HT-29 (cell line): ENCODE measurements at places on chromosomes 5 and 9. TPM values are rescaled to one million over a fixed set of nuclear protein-coding genes. Genes with fewer than 3 reads are reported as not detected.

DNA sequence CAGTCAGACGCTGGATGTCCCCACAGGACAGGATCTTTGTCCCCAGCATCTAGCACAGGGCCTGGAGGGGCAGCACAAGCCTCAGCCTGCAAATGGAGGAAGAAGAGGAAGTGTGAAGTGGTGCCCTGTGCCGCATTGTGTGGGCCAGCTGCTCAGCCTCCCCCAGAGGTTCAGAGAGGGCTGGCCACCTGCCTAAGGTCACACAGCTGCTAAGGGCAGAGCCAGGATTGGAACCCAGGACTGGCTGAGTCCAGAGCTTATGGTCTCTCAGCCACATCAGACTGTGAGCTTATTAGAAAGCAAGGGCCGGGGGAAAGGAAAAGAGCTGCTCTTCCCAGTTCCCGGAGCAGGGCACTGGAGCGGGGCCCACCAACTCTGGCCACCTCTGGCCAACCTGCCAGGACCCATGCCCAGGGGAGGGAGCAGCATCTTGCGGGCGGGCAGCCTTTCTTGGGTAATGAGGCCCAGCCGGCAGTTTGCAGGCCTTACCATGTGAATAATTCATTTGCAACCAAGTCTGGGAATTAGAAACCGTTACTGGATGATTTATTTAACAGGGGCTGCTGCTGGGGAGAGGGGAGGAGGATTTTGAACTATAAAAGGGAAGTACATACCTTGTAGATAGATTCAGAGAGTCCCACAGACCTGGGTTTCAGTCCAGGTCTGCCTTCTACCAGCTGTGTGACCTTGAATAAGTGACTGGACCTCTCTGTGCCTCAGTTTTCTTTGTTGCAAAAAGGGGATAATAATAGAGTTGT lies 11.6 kb upstream of the CRB2 start:
- DNase-seq, result no peak

GRCh38 chr9:98362624-98363252 lies 107.3 kb upstream of the TBC1D2 start:
- no peak for DNase-seq

DNA sequence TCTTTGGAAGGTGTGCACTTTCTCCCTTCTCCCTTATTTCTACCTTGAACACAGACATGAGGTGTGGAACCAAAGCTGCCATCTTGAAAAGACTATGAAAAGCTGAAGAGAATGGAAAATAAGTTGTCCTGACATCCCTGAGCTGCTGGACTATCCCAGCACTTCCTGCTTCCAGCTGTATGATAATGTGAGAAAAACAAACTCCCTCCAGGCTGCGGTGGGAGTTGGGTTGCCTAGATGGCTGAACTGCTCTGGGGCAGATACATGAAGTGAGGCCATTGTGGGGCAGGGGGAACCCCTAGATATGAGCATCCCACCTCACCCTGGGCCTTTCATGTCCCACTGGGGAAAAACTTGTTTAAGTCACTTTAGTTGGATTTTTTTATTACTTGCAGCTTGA lies 82.4 kb downstream of the BOD1 start:
- no peak for DNase-seq

DNA sequence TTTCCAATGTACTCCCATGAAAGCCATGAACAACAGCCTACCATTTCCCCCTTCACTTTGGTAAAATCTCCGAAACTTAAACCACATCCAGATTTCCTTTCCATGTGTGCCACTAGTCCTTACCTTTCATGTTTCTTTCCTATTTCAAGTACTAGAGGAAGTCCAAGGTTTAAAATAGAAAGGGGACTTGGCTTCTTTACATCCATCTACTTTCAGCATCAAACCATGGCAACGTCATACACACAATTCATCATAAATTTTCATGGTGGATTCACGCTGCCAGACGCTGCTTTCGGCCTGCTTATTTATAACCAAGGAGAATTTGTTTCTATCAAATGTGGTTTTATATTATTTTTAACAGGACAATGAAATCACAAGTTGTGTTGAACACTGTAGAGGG lies 58.7 kb upstream of the ZNF622 start:
- no peak for DNase-seq

GRCh38 chr9:123749580-123750202 lies 180.2 kb downstream of the DENND1A start:
- no peak for DNase-seq

GRCh38 chr5:399296-400281 lies 43.4 kb upstream of the EXOC3 start:
- peak; percentile 90 for DNase-seq

GRCh38 chr9:135271425-135271824 lies 184.0 kb downstream of the OLFM1 start:
- no peak for DNase-seq

- no peak for DNase-seq
Measured at GRCh38 chr5:41445937-41446563, 64.4 kb downstream of the PLCXD3 start.

DNA sequence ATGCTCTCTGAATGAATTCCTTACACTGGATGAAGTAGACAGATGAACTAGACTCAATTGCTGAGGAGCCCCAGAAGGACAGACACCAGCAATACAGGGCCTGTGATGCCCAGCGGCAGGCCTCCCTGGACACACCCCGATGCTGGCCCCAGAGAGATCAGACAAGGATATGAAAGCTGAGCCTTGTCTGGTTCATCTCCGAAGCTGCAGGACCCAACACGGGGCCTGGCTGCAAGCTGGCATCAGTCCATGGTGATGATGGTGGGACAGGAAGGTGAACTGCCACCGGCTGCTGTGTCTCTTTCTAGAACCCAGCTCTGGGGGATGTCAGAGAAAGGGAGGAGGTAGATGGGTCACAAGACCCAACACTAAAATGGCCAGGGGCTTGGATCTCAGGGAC lies 104.0 kb upstream of the LMX1B start:
- DNase-seq, result no peak

GRCh38 chr5:161545344-161546094 lies 1.0 kb downstream of the GABRB2 start:
- DNase-seq, result no peak

DNA sequence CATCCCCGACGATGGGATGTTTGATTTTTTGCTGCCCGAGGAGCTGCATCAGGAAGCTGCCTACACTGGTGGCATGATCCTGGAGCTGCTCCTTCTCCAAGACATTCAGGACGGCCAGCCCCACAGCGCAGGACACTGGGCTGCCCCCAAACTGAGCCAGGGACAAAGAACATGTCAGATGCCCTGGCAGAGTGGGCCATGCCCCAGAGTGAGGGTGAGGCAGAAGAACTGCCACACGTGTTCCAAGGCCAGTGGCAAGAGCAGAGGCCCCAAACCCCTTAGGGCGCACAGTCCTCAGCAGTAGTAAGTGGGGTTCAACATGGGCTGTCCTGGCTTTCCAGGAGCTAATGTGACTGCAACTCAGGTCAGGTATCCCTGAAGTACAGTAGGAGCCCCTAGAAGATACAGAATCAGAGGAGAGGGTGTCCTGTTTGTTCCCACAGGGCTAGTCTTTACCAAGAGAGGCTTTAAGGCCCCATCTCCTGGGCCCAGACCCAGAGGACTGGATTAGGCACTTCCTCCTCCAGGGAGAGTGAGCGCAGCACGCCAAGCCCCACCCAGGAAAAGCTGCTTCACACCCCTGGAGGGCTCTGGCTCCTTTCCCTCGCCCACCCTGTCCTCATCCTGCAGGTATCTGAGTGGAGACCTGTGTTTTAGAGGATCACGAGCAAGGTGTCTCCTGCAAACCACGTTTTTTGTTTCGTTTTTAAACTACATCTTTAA lies 11.1 kb downstream of the HNRNPAB start:
- DNase-seq, result no peak

DNA sequence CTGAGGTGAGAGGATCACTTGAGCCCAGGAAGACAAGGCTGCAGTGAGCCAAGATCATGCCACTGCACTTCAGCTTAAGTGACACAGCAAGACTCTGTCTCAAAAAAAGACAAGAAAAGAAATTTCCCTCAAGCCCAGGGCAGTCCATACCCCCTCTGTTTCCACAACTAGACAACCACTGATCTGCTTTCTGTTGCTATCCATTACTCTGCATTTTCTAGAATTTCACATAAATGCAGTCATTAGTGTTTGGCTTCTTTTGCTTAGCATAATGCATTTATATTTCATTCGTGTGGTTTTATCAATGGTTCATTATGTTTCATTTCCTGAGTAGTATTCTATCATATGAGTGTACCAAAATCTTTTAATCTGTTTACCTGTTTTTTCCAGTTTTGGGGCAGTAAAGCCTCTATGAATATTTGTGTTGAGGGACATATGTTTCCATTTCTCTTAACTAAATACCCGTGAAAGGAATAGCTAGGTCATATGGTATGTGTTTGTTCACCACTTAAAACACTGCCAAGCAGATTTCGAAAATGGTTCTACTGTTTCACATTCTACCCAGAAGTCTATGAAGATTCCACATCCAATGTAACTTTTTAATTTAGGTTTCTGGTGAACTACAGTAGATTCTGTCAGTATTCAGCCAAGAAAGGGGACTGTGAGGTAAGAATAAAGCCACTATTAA lies 271.8 kb downstream of the ZNF608 start:
- DNase-seq, result no peak

DNA sequence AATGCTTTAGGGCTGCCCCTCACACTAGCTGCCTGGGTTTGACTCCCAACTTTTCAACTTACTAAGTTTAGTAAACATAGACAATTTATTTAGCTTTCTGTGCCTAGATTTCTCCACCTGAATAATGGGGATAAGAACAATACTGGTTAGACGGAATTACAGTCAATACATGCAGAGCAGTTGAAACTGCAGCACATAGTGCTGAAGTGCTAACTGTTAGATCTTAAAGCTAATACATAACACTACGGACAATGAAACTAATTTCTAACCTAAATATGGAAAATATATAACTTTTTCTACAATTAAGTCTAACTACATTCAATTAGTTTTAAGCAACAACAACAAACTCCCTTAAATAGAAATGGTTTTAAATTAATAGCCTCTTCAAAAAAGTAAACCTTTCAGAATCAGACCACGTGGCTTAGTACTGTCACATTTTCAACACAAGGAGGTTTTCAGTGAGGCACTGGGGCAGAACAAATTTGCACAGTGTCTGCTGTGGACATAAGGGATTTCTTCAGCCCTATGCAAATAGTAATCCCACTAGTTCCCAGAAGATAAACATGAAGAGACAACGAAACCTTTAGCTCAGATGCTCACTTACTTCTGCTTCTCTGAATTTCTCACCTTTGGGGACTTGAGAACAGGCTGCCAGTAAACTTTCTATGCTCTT lies 293.4 kb downstream of the EDIL3 start:
- DNase-seq, result no peak

DNA sequence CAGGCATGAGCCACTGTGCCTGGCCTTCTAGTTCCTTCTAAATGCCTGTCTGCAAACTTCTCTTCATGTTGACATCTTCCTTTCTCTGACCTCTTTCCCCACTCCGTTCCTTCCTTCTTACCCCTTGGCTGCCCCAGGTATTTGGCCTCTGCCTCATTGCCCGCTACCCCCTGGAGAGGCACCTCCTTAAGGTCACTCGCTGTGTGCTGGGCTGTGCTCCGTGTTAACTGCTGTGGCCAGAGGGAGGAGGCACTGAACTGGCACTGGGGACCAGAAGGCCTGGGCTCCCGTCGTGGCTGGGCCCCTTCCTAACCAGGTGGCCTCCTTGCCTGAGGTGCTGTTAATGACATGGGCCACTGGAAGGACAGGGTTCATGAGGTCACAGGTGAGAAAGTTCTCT lies 39.4 kb downstream of the LAMC3 start:
- no peak for DNase-seq

DNA sequence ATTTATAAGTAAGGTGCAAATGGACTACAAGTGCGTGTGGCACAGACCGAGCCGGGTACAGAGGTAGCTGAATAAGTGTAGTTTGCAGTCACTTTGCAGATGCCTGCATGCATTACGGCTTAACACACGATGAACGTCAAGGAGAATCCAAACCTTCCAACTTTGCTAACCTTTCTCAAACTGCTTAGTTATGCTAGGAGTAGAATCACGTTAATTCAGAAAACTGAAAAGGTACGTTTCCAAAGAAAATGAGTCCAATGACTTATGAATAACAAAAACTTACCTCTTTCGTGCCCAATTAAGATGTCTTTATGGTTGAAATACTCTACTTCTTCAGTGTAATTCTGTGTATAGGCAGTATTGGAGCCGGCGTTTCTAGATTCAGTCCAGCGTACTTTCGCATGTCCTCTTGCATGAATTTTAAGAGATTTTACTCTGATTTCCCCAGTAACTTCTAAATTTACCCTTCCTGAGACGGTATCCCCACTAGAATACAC lies 539 bp downstream of the ARRDC3 start:
- DNase-seq, result peak; percentile 84

DNA sequence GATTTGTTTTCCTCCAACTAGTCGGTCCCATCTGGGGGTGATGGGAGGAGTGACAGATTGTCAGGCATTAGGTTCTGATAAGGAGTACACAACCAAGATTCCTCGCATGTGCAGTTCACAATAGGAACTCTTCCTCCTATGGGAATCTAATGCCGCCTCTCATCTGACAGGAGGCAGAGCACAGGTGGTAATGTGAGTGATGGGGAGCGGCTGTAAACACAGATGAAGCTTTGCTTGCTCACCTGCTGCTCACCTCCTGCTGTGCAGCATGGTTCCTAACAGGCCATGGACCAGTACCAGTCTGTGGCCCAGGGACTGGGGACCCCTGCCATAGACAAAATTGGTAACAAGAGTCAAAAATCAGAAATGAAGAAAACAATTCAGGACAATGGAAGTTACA lies 173.3 kb upstream of the HMHB1 start:
- no peak for DNase-seq

GRCh38 chr5:43044181-43044914 lies 4.2 kb upstream of the ANXA2R start:
- peak; percentile 49 for DNase-seq

DNA sequence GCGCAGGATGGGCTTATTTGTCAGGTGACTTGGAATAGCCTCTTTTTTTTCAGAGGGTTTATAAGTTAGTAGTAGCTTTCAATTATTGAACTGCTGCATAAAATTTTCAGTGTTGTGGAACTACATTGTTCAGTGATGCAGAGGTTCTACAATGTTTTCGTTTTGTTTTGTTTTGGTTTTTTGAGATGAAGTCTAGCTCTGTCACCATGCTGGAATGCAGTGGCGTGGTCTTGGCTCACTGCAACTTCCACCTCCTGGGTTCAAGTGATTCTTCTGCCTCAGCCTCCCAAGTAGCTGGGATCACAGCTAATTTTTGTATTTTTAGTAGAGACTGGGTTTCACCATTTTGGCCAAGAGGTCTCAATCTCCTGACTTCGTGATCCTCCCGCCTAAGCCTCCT lies 22.0 kb downstream of the NUP188 start:
- no peak for DNase-seq

GRCh38 chr5:95191330-95191729 lies 93.6 kb downstream of the MCTP1 start:
- DNase-seq, result no peak

GRCh38 chr5:30802961-30803705 lies 390.4 kb upstream of the CDH6 start:
- DNase-seq, result no peak

F12 gene
- 52.9 TPM in 2 replicates for total RNA-seq

GSN gene
- total RNA-seq, result 270 and 283 TPM in 2 replicates

STING1 gene
- 19.1 and 26.1 TPM in 2 replicates for total RNA-seq

SMIM33 gene
- total RNA-seq, result 0.05 TPM in 1 of 2 replicates, not detected in the other

EQTN gene
- 0.18 TPM in 1 of 2 replicates, not detected in the other for total RNA-seq

FER gene
- 2.3 and 5.2 TPM in 2 replicates for total RNA-seq
